ENCODE measurements at places on chromosomes 13 and 19. TPM values are rescaled to one million over a fixed set of nuclear protein-coding genes. Genes with fewer than 3 reads are reported as not detected.

The CASP14 gene
- not detected for total RNA-seq

The ZNF581 gene
- total RNA-seq = 2.1 TPM

The WDR87 gene
- not detected for total RNA-seq

The CLC gene
- total RNA-seq = 13.6 TPM

The PRSS57 gene
- not detected for total RNA-seq

The ZNF534 gene
- total RNA-seq = not detected

The IZUMO2 gene
- total RNA-seq = not detected

The SIGLEC12 gene
- total RNA-seq = 5.0 TPM

The PTPRH gene
- total RNA-seq = 3.1 TPM

The HS6ST3 gene
- total RNA-seq = not detected

The KIR2DL4 gene
- not detected for total RNA-seq

The FAM174C gene
- total RNA-seq = 15.7 TPM

The UBE2L5 gene
- not detected for total RNA-seq

The KASH5 gene
- not detected for total RNA-seq

The GAS6 gene
- total RNA-seq = 3.2 TPM

The SLC6A16 gene
- total RNA-seq = 1.2 TPM

The TSKS gene
- total RNA-seq = 0.08 TPM

The PSG7 gene
- not detected for total RNA-seq

The NLRP9 gene
- not detected for total RNA-seq

The TNFSF9 gene
- 0.08 TPM for total RNA-seq

The SHFL gene
- 13.1 TPM for total RNA-seq

The ANKLE1 gene
- total RNA-seq = 43.2 TPM

The FXYD1 gene
- 20.3 TPM for total RNA-seq

The SOHLH2 gene
- not detected for total RNA-seq
